Bladder microvascular endothelial cell (primary cell): ENCODE measurements at places on chromosomes 5 and 9. TPM values are rescaled to one million over a fixed set of nuclear protein-coding genes. Genes with fewer than 3 reads are reported as not detected.

The PCDHGA6 gene
- 1.5 and 4.1 TPM in 2 replicates for total RNA-seq

The AMBP gene
- total RNA-seq = not detected in 2 replicates

The GNA14 gene
- total RNA-seq = 2.6 and 69.0 TPM in 2 replicates

The HAVCR2 gene
- total RNA-seq = 0.06 TPM in 1 of 2 replicates, not detected in the other

The SPATA9 gene
- not detected in 2 replicates for total RNA-seq

The SLC6A18 gene
- total RNA-seq = not detected in 2 replicates

The FAM81B gene
- not detected in 2 replicates for total RNA-seq

The STPG3 gene
- not detected in 2 replicates for total RNA-seq

The PCA3 gene
- under 0.01 and 0.19 TPM in 2 replicates for total RNA-seq

The PELO gene
- 21.7 and 29.1 TPM in 2 replicates for total RNA-seq

The PRRT1B gene
- total RNA-seq = not detected in 2 replicates

The EQTN gene
- total RNA-seq = not detected in 2 replicates

The TMEM232 gene
- total RNA-seq = 0.32 and 0.63 TPM in 2 replicates

The CCNI2 gene
- under 0.01 and 0.06 TPM in 2 replicates for total RNA-seq

The TAS2R1 gene
- not detected in 2 replicates for total RNA-seq
